Germinal center (tissue), 1 donor: ENCODE measurements at places on chromosomes 3 and 15.

- no peak for DNase-seq
These were observed 143.6 kb downstream of the ANO10 start for GRCh38 chr3:43478118-43478785.

DNA sequence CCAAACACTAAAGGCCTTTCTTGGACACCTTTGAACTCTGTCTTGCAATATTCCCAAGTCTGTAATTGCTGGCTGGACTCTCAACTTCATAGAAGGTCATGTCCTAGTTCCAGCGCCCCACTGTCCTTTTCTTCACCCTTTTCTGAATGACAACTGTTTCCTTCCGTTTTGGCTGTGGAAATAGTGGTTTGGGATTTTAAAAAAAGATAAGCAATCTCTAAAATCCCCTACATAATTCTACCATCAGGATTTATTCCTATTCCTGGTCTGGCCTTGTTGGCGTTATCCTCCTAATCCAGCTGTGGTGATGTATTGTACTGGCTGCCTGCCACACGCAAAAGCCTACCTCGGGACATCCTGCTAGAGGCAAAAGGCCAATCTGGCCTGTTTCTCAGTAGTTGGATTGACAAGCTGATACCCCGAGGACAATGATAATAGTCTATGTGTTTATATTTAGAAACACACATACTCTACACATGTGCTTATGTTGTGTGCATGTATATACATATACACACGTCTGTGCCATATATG lies 440.3 kb upstream of the DPH6 start:
- DNase-seq, result no peak

DNA sequence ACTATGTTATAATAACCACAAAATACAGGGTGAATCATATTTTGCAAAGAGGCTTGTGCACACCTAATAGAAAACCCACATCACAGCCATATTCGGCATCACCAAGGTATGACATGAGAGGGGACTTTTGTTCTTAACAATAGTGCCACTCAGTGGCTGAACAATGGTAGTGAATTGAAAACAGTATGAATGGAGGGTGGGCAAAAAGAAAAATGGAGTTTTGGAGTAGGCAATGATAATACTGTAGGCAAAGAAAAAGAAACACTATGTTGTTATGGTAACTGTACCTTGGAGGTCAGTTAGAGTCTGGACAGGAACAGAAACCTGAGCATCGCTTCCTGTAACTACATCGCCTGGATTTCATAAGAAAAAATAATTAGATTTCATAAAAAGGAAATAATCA lies 348.6 kb downstream of the PLCL2 start:
- peak; percentile 40 for DNase-seq

DNA sequence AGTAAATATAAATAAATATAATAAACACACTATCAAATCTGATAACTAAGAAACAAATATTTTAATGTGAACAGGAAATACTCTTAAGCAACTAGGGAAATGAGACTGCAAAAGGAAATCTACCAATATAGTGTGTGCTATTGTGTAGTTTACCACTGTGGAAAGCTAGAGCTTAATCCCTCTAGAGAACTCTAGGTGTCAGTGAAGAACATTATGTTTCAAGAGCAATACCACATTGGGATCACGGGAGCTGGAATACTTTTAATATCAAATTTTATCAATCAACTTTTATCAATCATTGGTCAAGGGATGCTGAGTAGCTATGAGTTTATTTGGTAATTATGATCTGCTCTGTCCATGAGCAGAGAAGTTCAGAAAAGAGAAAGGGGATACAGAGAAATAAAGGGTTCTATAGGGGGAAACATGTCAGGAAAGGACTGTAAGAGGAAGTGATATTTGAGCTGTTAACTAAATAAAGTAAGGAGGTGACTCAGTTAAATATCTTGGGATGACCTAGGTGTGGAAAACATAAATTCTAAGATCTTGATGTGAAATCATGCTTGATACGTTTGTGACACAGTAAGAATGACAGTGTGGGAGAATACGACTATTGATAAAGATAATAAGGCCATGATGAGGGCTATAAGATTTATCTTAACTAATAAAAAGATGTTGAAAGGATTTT lies 762.2 kb upstream of the ALCAM start:
- DNase-seq, result no peak

DNA sequence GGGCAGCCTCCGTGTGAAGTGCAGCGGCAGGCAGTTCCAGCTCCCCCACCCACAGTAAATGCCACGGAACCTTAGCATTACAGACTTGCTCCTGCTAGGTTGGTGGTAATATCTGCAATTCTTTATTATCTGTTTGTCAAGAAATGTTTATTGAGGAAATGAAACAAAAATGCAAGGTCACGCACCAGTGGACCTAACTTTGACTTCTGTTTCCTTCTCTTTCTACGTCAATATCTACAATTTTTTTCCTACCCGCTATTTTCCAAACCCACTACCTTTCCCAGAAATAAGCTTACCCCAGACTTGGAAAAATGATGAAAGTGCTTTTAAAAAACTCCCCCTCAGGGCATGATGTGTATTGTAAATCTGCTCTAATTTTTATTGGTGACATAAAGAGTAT lies 18.9 kb downstream of the ILDR1 start:
- peak; percentile 62 for DNase-seq

- DNase-seq, result no peak
These were observed 445.4 kb upstream of the DPH6 start for GRCh38 chr15:35991386-35991785.

GRCh38 chr3:32994045-32994444 lies 42.6 kb downstream of the CCR4 start:
- DNase-seq, result no peak

- DNase-seq, result no peak
These were observed 514.1 kb downstream of the ROBO1 start for GRCh38 chr3:79253704-79254103.

DNA sequence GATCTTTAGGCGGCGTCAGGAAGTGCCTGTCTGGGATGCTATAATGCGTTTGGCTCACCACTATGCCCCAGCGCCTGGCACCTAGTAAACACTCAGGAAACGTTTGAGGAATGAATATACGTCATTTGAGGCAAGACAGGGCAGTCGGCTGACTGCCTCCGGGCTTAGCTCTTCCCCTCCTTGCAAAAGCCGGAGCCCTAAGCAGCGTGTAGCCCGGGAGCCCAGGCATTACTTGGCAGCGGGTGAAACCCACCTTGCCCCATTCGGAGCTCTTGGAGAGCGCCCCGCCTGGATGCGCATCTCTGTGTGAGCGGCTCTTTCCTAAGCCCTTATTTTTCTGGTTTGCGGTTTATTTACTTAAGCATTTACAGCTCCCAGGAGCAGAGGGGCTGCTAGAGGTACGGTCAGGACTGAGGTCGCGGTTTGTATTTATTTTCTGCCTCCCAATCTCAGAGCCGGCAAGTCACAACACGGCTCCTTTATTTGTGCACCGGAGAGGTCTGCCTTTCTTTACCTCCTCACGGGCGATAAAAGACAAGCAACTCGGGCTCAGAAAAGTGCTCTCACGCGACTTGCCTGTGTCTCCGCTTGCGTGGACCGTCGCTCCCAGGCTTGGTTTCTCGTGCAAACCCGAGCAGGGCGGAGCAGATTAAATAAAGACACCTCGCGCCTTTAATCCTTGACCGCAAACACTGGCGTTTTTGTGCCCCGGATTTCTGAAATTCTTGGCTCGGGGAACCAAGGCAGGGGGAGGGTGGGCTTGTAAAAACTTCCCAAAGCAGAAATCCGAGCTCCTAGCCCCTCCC lies 737 bp upstream of the ITPR1 start:
- DNase-seq, result peak; percentile 32

- no peak for DNase-seq
These were observed 61.6 kb downstream of the TMEM44 start for GRCh38 chr3:194571491-194572142.

GRCh38 chr15:93997071-93997658 lies 234.2 kb upstream of the MCTP2 start:
- DNase-seq, result peak; percentile 20

DNA sequence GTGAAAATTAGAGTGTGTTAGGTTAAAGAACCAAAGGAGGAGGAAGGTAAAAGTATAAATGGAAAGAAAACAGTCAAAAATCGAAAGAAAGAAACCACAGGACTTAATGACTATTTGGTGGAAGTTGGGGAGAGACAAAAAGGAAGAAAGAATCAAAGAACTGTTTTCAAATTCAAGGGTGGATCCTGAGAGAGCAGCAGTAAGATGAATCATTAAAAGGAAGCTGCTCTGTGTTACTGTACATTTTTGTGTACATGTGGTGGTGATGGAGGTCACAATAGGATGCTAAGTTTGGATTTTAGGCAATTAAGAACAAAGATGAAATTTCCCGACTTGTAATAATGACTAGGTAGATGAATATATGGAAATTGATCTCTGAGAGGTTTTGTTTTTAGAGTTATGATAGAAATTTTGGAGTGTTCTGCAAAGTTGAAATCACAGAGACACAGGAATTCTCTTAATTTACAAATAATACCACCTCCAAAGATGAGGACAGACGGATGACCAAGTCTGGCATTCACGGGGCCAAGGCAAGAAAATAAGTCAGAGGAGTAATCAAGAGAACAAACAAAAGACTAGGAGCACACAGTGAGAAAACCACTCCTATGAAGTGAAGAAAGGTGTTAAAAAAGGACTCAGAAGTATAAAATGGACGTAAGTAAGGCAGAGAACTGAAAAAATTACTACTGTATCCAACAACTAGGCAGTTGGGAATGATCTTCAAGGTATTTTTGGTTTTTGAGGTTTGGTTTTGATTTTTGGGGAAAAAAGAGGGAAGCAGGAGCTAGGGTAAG lies 7.1 kb downstream of the DHX36 start:
- DNase-seq, result no peak

DNA sequence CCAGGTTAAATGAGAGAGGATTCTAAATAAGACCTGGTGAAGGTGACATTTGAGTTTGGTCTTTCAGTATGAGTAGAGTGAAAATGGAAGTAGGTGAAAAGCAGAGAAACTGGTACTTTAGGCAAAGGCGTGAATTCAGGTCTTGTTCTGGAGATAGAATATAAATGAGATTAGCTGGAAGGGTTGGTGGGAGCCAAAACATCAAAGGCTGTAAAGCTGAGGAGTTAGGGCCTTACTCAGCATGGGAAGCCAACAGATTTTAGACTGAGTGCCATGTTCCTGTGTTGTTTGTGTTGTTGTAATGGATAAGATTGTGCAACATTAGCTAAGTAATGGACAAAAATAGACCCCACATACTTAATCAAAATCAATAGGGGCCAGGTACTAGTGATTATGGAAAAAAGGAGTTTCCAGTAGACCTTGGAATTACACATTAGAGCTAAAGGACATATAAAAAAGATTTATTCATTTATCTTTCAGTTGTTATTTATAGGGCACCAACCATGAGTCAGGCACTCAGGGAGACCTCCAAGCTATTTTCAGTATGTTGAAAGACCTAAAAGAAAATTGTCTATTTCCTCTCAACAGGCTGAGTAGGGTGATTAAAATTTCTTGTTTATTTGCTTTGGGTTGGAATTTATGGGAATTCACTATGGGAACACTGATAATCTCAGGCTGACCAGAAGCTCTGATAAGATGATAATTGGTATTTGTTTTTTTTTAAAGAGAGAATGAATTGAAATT lies 20.8 kb downstream of the ARL14 start:
- DNase-seq, result no peak

DNA sequence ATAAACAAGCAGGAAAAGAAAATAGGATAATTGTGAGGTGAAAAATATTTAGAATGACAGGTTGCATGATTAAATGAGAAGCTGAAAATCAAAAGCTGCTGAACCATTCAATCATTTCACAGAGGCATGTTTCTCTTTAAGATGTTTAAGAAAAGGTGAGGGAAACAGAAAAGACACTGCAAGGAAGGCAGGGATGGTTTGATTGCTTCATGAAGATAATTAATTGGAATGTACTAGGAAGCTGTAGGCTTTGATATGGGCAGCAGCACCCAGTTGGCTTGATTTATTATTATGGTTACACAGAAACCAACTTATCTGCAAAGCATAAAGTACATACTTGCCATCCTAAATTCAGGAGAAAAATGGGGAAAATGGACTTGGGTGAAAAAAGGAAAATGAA lies 234.6 kb downstream of the SUCLG2 start:
- DNase-seq, result no peak
